ENCODE measurements at places on chromosomes 5 and 9. TPM values are rescaled to one million over a fixed set of nuclear protein-coding genes. Genes with fewer than 3 reads are reported as not detected.

Gene PCDHB14
- not detected for polyA plus RNA-seq

Gene OR1Q1
- polyA plus RNA-seq: not detected

Gene SMIM32
- not detected for polyA plus RNA-seq

Gene PCDH12
- not detected for polyA plus RNA-seq

Gene HTR4
- polyA plus RNA-seq: not detected

Gene SLCO6A1
- not detected for polyA plus RNA-seq

- no peaks in the 10 kb centered on the region for H3K27me3 ChIP-seq
- H3K4me3 ChIP-seq: peak overlapping the region; percentile 24
- H3K4me1 ChIP-seq: peaks cover 18% of the 10 kb centered on the region
- H3K36me3 ChIP-seq: peaks cover 10% of the 10 kb centered on the region
- peak; percentile 26 for DNase-seq
Observed at GRCh38 chr5:96919754-96920197, 16.1 kb upstream of the LNPEP start.

- H3K27me3 ChIP-seq: no peaks in the 10 kb centered on the region
- DNase-seq: no peak
- H3K36me3 ChIP-seq: peaks cover under 1% of the 10 kb centered on the region
- no peak overlapping the region for H3K27ac ChIP-seq
- no peak overlapping the region for H3K4me3 ChIP-seq
- H3K4me1 ChIP-seq: no peaks in the 10 kb centered on the region
Observed at GRCh38 chr9:122808141-122808540, 8.2 kb downstream of the OR1K1 start.

DNA sequence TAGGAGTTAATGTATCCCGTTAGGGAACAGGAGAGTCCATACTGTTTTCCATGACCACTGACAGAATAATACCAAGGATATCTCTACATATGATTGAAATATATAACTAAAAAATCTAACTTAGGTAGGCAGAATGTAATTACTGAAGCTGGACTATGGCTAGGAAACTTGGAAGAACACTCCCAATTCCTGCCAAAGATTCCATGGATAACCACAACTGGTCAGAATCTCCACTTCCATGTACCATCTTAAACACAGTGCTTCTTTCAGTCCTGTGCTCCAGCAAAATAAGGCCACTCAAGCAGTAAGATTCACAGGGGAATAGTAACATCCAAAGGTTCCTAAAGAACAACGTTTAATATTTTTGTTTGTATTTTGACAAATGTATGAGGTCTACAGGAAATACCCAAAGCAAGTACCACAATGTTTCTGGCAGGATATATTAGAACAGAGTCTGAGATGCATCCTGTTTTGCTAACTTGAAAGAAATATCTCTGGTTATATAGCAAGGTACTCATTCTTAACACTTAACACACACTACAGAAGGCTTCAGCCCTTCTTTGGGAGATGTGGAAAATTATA is 295.0 kb downstream of the ADAMTS6 start:
- no peaks in the 10 kb centered on the region for H3K27me3 ChIP-seq
- H3K27ac ChIP-seq: no peak overlapping the region
- no peaks in the 10 kb centered on the region for H3K4me1 ChIP-seq
- H3K36me3 ChIP-seq: no peaks in the 10 kb centered on the region
- no peak overlapping the region for H3K4me3 ChIP-seq
- no peak for DNase-seq

GRCh38 chr9:571066-571465 is 270.4 kb upstream of the DMRT1 start:
- H3K4me1 ChIP-seq: no peaks in the 10 kb centered on the region
- no peak overlapping the region for H3K27ac ChIP-seq
- no peak for DNase-seq
- H3K36me3 ChIP-seq: no peaks in the 10 kb centered on the region
- H3K4me3 ChIP-seq: no peak overlapping the region

DNA sequence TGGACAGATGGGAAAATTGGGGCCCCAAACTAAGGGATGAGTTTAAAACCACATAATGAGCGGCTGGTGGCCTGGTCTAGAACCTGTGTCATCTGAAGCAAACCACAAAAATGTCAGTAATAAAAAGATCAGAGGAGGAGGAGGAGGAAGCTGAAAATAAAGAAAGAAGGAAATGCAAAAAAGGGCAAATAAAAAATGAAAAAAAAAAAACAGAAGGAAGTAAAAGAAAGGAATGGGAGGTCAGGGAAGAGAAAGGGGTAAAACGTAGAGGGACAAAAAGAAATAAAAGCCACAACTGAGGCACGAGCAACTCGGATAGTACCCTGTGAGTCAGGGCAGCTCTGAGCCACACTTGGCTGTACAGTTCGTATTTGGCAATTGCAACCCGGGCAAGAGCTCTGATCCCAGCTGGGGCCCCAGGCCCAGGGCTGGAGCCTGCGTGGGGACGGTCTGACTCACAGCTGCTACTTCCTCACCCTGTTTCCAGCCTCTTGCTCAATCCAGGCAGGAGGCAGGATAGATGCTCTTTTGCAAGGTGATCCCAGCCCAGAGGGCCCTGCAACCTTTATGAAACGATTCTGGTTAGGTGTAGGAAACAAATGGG is 137.9 kb upstream of the TRIM32 start:
- no peaks in the 10 kb centered on the region for H3K4me1 ChIP-seq
- no peaks in the 10 kb centered on the region for H3K27me3 ChIP-seq
- H3K27ac ChIP-seq: no peak overlapping the region
- DNase-seq: no peak

- DNase-seq: no peak
- H3K27me3 ChIP-seq: peaks cover 6% of the 10 kb centered on the region
- H3K27ac ChIP-seq: no peak overlapping the region
- no peaks in the 10 kb centered on the region for H3K4me1 ChIP-seq
Observed at GRCh38 chr9:98314381-98315066, 59.1 kb upstream of the TBC1D2 start.

DNA sequence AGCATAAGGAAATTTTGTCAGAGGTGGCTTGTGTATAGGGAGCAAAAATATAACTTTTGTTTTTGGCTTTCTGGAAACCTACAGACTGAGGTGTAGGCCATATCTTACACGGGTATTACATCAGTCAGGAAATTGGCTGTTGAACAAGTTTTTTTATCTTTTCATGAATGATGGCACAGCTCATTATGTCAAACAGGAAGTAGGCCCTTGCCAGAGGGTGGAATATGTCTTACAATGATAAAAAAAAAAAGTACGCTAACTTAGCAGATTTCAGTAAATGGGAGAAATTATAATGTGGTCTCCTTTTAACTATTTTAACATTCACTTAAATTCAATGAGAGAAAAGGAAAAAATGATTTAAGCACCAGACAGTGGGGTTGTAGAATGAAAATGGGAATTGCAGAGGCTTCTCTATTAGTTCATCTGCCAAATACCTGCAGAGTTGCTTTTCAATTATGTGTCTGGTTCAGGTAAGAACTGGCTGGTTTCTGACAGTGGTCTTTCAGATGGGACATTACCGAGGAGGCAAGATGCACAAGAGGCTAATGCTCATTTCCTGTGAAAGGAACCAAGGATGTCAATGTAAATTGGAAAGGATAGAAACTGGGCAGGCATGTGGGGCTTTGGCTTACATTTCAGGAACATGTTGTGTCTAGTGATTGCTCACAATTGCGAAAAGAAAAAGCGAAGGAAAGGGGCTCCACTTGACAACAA is 169.9 kb downstream of the NNT start:
- no peak for DNase-seq
- H3K27ac ChIP-seq: no peak overlapping the region
- no peaks in the 10 kb centered on the region for H3K27me3 ChIP-seq
- H3K36me3 ChIP-seq: no peaks in the 10 kb centered on the region

DNA sequence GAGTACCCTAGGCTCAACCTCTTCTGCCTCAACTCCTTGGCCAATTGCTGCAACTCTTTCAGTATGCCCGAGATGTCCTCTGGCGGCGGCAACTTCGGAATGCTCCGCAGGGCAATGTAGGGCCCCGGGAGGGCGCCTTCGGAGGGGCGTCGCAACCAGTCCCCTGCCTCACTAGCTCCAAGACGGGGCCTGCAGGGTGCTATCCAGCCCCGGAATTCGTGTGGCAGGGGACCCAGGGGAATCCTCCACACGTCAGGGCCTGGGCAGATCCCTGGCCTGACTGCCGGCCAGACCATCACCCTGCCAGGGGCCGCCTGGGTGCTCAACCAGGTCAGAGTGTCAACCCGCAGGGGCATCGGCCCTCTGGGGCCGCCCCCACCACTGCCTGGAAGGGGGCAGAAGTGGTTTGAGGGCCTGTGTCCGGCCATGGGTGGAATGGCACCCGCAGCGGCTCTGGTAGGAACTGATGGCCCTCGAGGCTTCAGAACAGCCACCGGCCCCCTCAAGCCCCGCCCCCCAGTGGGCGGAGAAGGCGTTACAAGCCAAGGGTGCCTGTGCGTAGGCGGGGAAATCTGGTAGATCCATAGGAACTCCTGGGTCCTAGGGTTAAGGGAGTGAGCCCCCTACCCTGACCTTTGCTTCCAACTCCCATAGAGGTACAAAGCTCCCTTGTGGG is at the start of gene POU5F2:
Gene POU5F2 (minus strand): TSS at position 465 of the 676 bp plus-strand sequence. CDS start 37 bp downstream, at position 428.
- H3K4me3 ChIP-seq: no peak within 1 kb of the TSS
- peaks cover 2% of the 10 kb centered on the region for H3K27me3 ChIP-seq
- DNase-seq: no peak
- H3K4me1 ChIP-seq: no peaks in the 10 kb centered on the region

- H3K4me1 ChIP-seq: no peaks in the 10 kb centered on the region
- H3K36me3 ChIP-seq: no peaks in the 10 kb centered on the region
- no peaks in the 10 kb centered on the region for H3K27me3 ChIP-seq
- H3K27ac ChIP-seq: no peak overlapping the region
Observed at GRCh38 chr9:28272127-28272526, 698.8 kb upstream of the C9orf72 start.

DNA sequence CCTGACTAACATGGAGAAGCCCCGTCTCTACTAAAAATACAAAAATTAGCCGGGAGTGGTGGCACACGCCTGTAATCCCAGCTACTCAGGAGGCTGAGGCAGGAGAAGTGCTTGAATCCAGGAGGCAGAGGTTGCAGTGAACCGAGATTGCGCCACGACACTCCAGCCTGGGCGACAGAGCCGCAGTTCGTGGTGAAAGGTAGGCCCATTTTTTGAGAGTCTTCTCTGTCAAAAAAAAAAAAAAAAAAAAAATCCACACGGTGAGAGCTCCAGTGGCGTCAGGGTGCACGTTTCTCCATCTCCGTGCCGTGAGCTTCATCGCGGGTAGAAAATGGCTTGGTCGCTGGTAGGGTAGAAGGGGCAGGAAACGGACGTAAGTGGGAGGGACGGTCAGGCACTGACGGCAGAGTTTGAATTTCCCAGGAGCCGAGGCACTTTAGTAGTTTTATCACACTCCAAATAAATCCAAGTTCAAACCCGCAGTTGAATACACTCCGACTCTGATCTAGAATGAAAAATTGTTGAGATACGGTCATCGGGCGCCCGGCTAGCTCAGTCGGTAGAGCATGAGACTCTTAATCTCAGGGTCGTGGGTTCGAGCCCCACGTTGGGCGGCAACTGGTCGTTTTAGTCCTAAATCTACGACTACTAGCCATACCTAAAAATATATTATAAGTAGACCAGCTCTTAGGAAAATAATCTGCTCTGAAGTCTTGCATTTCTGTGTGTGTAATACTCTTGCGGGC is 2.4 kb upstream of the TRIM7 start:
- H3K27ac ChIP-seq: peak overlapping the region; percentile 85
- H3K4me3 ChIP-seq: peak overlapping the region; percentile 93
- peaks cover 38% of the 10 kb centered on the region for H3K27me3 ChIP-seq
- H3K4me1 ChIP-seq: peaks cover 32% of the 10 kb centered on the region
- no peaks in the 10 kb centered on the region for H3K36me3 ChIP-seq

DNA sequence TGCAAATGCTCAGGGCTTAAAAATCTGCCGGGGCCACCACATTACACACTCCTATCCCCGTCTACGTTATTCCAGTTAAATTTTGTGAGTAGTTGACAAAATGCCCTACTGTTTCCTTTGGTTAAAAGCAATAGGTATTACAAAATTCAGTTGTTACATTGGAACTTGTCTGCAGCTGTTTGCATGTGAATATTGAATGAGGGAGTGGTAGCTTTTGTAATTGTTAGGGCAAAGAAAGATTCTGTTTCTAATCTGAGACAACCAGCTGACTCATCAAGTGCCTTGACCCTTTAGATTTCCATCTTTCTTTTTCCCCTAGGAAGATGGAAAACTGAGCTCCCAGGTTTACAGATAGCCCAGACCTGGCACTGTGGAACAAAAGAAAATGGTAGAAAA is 30.2 kb downstream of the MAML1 start:
- H3K27me3 ChIP-seq: peaks cover 2% of the 10 kb centered on the region
- peaks cover 69% of the 10 kb centered on the region for H3K4me1 ChIP-seq
- DNase-seq: no peak
- no peak overlapping the region for H3K4me3 ChIP-seq

- H3K4me3 ChIP-seq: no peak overlapping the region
- no peak for DNase-seq
- peaks cover 1% of the 10 kb centered on the region for H3K27me3 ChIP-seq
Observed at GRCh38 chr9:27963836-27964235, 390.6 kb upstream of the C9orf72 start.

GRCh38 chr9:123649909-123650308 is 280.0 kb downstream of the DENND1A start:
- DNase-seq: no peak
- H3K27me3 ChIP-seq: peaks cover 2% of the 10 kb centered on the region
- H3K27ac ChIP-seq: no peak overlapping the region
- no peak overlapping the region for H3K4me3 ChIP-seq
- H3K4me1 ChIP-seq: no peaks in the 10 kb centered on the region
